SW480 (cell line): ENCODE measurements at places on chromosomes 4 and X.

GRCh38 chr4:39181520-39181904, 817 bp upstream of the WDR19 start:
- DNase-seq = no peak

- DNase-seq = peak; percentile 67
Measured at GRCh38 chr4:145083891-145084605, 13.9 kb downstream of the ANAPC10 start.

- DNase-seq = no peak
Measured at GRCh38 chrX:143663755-143664154, 27.9 kb upstream of the SLITRK4 start.

DNA sequence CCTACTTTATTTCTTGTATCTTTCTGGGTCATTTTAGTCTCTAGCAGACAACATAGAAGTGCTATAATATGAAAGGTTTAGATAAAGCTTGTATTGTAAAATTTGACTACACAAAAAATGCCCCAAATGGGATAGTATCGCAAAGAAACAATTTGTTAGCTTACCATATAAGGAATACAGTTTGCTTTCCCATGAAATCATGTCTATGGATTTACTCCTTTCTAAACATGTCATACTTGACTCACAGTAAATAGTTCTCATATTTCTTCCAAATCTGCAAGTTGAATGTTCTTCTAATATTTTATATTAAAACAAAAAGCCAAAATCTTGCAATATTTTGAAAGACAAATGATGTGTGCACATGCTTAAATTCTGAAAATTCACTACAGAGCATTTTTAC, 103.9 kb downstream of the PPA2 start:
- DNase-seq = no peak

GRCh38 chr4:66736606-66737005, 808.7 kb downstream of the CENPC start:
- no peak for DNase-seq

DNA sequence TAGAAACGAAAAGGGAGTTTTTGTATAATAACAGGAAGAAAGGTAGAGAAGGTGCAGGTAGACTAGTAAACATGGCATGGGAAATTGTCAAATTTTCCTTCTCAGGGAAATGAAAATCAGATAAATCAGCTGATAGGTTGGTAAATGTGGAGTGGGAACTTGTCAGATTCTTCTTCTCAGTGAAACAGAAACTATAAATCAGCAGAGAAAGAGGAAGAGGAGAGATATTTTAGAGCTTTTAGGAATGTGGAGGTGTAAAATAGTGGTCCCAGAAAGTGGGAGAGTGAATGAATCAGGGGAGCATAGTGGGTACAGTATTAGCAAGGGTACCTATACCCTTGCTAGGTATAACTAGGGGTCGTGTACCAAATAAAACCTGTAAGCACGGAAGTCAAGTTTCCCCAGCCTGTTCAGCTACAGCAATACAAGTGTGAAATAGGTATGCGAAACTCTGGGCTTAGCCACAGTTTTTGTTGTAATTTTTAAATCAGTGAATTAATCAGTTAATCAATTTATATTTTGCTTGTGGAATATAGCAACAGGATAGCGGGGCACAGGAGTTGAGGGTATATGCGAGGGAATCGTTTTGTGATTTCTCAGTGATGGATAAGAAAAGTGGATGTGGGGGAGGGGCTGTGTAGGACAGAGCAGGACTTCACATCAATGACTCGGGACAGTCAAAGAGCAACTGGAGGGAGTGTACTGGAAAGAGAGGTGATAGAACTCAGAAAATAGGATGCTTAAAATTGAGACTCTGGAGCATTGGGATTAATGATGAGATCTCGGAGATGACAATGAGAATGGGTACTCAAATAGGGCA, 561.5 kb downstream of the INPP4B start:
- no peak for DNase-seq

DNA sequence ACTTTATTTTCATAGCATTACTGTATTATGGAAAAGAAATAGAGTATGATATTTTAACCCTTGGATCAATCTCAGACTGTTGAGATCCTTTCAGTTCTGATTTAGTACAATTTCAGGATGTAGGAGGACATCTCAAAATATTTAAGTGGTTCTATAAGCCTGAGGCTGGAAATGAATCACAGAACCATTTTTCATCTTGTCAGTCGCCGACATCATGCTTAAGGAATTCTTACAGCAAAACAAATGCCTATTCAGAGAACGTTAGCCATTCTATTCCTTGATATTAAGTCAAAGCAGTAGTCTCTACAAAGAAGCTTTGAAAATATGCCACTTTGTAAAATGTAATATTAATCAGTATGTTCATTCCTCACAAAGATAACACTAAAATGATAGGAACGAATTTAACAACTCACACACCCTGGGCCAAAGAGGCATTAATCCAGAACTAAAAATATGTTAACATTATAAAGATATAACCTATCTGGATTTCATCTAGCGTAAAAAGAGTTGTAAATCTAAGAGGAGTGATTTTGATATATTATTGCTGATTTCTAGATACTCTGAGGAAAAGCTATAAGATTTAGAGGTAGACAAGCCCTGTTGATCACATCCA, 152.0 kb downstream of the GASK1B start:
- DNase-seq = peak; percentile 0

- DNase-seq = peak; percentile 9
Measured at GRCh38 chrX:111854556-111855490, 21.2 kb upstream of the TRPC5OS start.

GRCh38 chr4:78372355-78372988, 179.1 kb upstream of the ANXA3 start:
- no peak for DNase-seq

DNA sequence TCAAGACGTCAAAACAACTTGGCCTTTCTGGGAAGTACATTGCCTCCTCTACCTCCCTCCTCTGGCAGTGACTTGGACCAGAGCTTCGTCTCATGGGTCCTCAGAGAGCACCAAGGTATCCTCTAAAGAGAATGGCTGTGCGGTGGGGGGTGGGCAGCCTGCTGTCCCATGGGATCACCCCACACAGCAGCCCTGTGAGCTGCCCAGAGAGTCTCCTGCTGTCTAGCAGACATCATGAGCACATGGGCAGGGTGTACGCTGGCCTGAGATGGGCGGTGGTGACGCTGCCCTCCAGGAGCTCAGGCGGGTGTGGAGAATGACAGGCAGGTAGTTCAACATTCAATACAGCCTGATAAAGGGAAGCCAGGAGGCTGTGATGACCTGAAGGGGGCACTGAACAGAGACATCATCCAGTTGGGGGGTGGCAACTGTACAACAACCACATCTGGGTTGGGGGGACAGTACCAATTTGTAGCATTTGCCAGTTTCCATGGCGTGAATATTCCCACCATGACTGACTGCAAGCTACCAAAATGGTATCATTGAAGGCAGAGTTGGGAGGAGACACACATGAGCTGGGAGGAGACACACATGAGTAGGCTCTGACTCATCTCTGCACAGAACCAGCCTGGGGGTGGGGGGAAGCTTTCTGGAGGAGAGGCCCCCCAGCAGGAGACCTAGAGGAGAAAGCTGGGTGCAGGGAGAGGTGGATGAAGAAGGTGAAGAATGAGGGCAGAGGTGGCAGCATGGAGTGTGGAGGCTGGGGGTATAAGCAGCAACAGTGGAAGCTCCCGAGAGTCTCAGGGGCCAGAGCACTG, 35.9 kb downstream of the C4orf50 start:
- DNase-seq = no peak

- peak; percentile 51 for DNase-seq
Measured at GRCh38 chrX:3550160-3550751, 163.2 kb downstream of the PRKX start.

DNA sequence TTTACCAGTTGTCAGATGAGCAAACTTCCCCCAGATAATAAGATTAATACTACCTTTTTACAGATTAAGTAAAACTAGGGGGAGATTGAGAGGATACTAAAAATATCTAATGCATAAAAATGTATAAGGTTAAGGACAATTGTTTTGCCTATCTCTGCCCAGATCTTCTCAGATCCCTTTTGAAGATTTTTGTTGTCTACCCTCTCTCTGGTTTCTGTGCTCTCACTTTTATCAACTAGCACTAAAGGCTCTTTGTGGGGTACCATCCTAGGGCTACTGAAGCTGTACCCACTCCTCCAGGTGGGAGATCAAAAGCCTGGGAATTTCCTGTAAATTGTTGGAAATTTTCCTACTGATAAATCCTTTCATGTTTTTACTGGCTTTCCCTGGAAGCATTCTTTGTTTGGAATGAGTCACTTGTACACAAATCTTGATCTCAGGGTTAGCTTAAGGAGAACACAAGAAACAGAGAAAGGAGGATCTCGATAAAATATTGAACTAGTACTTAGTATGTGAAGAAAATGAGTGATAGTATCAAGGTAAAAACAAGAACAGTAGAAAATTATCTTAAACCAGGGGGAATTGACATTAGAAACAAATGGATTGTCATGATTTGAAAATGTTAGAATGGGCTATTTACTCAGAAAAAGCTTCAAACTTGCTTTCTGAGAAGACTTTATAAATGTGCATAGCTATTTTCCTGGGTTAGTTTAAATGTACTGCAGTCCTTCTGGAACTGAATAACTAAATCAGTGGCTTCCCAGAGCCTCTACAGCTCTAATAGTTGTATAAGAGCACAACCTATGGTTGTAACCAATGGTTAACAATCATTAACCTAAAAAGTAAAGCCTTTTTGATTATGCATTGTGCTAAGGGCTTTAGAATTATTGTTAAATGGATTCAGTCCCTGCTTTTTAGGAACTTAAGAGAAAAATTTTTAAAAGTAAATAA, 679.9 kb upstream of the MAGEB2 start:
- DNase-seq = peak; percentile 2

GRCh38 chrX:81779701-81780100, 577.8 kb downstream of the SH3BGRL start:
- DNase-seq = no peak

DNA sequence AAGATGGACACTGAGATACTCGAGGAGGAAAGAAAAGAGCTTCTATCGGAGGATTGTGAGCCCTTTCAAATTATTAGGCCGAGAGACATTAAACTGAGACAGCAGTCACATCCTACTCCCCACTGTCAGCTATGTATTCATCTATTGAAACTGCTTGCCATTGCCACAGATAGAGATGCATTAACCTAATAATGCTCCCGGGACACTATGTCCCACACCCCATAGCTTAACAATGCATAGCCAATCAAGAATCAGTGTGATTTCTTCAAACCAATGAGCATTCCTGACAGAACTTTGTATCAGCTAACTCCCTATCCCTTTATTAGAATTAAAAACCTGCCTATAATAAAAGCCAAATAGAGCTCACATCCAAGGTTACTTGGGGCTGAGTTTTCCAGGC, 118.1 kb upstream of the NEIL3 start:
- DNase-seq = no peak

DNA sequence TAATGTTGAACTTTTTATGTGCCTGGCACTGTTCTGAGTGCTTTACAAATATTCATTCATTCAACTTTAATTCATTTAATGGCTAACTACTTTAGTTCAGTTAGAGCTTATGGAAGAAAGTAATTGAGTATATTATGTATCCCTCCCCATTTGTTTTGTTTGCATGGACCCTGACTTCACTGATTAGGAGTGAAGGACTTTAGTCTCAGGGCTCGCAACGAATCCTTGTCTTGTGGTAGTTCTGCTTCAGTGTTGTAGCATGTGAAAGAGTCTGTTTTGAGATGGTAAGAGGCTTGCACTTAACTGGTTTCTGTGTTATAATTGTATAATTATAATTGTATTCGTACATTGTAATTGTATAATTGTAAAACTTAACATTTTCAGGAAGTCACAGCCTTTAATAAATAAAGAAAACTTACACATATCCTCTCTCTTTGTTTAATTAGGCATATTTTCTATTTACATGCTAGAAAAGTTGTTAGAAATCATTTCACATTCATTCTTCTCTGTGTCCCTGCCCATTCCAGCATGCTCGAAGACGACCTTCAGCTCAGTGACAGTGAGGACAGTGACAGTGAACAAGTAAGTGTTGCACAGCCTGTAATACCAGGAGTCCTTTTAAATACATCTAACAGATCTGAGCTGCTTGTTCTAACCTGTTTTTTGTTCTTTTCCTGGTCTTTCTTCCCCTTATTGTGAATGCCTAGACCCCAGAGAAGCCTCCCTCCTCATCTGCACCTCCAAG, 115.1 kb downstream of the KLHL8 start:
- no peak for DNase-seq

DNA sequence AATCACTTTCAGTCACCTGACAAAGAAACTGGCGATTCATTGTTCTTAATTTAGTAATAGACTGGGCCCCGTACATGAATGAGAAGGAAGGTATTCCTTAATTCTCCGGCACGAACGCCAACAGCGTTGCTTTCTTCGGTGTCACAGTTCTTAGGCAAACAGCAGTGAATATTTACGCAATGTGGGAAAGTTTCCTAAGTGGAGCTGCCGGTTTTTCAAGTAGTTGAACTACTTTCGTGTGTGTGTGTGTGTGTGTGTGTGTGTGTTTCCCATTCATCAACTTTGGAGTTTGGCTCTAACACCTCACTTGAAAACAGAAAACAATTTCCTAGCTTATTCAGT, 651 bp downstream of the NXT2 start:
- peak; percentile 41 for DNase-seq

DNA sequence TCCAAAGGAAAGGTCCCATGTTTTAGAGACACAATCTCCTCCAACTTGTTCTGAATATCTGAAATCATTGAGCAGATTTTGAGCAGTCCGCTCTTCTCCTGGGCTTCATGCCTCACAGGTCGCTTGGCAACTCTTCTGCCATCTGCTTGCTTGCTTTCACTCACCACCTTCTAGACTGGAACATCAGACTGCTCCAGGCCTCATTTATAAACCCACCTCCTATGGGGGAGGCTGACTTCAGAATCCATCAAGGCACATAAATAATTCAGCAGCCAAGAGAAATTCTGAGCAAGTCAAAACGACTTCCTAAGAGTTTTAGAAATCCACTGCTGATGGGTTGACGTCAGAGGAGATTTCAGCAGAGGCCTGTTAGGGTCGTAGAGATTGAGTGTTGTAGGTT, 64.1 kb downstream of the FAM184B start:
- no peak for DNase-seq

DNA sequence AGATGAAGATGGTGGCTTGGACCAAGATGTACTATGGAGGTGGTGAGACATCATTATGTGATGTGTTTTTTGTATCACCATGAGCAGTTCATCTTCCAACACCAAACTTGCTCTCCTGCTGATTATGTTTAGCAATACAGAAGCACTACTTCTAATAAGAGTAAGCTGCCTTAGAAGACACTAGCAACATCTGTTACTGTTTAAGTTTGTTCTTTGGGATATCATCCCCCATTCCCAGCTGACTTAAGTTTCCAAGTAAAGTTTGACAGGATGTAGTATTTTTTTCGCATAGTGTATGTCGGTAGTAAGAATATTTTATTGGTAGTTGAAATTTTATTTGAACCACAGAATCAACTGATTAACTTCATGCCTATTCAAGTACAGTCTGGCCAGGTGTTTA, 123.5 kb upstream of the BMPR1B start:
- no peak for DNase-seq

GRCh38 chr4:79935274-79935673, 137.8 kb downstream of the ANTXR2 start:
- no peak for DNase-seq

- DNase-seq = no peak
Measured at GRCh38 chr4:119040694-119041185, 94.9 kb upstream of the MYOZ2 start.

- DNase-seq = peak; percentile 55
Measured at GRCh38 chr4:56908206-56909085, 746 bp downstream of the REST start.
